ENCODE measurements at places on chromosomes 1 and 21.

- DNase-seq, result peak; percentile 32
Observed at GRCh38 chr1:58545591-58546519, 671 bp downstream of the OMA1 start.

- DNase-seq, result peak; percentile 83
Observed at GRCh38 chr1:209937996-209938959, at the start of gene SYT14. TSS of gene SYT14 (plus strand) at chr1:209938217. CDS start at chr1:209938265, 48 bp downstream.

GRCh38 chr1:68051475-68051874 is 1.0 kb upstream of the DIRAS3 start:
- peak; percentile 29 for DNase-seq

DNA sequence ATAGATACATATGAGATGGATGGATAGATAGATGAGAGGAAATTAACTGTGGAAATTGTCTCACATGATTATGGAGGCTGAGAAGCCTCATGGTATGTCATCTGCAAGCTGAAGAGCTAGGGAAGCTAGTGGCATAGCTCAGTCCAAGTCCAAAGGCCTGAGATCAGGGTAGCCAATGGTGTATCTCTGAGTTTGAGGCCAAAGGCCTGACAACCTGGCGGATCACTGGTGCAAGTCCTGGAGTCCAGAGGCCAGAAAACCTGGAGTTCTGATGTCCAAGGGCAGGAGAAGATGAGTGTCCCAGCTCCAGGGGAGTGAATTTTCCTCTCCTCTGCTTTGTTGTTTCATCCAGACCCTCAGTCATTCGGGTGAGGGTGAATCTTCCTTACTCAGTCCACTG is 43.9 kb upstream of the SPOCD1 start:
- no peak for DNase-seq

GRCh38 chr1:226476648-226477319 is 68.9 kb upstream of the PARP1 start:
- DNase-seq, result no peak

DNA sequence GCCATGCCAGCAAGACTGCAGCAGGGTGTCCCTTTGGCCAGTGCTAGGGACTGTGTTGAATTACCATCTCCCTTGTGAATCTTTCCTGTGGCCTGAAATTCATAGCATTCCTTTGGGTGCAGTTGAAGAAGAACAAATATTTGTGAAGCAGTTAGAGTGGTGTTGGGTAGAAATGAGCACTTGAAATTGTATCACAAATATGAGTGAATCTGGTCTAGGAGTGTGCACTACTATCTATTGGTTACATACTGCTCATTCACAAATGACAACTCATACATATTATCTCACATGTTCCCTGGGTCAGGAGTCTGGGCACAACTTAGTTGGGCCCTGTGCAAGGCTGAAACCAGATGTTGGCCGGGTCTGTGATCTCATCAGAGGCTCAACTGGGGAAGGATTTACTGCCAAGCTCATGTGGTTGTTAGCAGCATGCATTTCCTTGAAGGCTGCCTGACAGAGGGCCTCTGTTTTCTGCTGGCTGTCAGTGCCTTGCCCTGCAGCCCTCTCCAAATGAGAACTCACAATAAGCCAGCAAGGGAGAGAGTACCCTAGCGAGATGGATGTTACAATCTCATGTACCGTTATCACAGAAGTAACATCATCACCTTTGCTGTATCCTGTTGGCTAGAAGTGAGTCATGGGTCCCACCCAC is 23.8 kb downstream of the AJAP1 start:
- DNase-seq, result no peak

GRCh38 chr1:113855630-113856400 is 15.7 kb downstream of the PTPN22 start:
- no peak for DNase-seq

GRCh38 chr1:110618668-110619067 is 12.5 kb upstream of the KCNA2 start:
- DNase-seq, result no peak

GRCh38 chr1:89538361-89538760 is 13.7 kb downstream of the LRRC8B start:
- DNase-seq, result no peak

All from COR-L47 (cell line).